ENCODE measurements at places on chromosomes 16 and 17.

GRCh38 chr16:70610273-70611223, 35.8 kb upstream of the IL34 start:
- DNase-seq: no peak

DNA sequence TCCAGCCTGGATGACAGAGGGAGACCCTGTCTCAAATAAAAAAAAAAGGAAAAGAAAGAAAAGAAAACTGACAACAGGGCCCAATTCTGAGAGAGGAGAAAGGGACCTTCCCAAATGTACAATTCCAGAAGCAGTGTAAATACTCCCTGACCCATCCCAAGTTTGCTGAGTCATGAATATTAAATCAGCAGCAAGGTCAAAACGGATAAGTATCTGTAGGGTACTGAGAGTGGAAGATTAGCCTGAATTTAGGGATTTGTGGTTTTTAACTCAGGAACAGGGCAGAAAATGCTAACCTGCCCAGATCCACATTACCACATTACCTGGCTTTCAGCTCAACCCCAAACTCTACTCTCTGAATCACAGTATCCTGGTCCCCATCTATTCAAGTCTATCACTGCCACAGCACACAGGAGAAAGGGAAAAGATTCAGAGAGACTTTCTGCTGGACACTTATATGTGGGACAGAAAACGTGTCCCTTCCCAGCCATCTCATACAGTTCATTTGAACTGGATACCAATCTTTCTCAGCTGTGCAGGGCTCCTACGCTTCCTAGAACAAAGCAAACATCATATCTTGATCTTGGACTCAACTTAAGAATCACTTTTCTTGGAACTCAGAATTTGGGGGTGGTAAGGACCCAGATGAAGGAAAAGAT, 2.9 kb downstream of the FXR2 start:
- no peak for DNase-seq

- DNase-seq: no peak
Observed at GRCh38 chr17:3635474-3636153, 436 bp downstream of the SHPK start.

- peak; percentile 76 for DNase-seq
Observed at GRCh38 chr17:43020789-43021740, 1.1 kb downstream of the VAT1 start.

DNA sequence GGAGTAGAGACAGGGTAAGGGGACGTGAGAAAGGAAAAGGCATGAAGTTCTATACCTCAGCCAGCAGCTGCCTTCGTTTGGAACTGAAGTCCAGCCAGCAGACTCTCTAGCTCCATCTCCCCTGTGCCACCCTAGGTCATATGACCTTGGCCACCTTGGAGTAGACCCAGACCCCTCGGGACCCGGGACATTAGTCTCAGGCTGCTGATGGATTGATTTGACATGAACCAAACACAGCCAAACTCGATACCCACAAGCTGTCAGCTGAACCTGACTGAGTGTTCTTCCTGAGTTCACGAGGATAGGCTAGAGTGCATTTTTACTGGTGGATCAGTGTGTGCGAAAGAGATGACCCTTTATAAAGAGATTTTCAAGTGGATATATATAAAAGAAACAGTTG, 68.5 kb downstream of the YPEL2 start:
- no peak for DNase-seq

DNA sequence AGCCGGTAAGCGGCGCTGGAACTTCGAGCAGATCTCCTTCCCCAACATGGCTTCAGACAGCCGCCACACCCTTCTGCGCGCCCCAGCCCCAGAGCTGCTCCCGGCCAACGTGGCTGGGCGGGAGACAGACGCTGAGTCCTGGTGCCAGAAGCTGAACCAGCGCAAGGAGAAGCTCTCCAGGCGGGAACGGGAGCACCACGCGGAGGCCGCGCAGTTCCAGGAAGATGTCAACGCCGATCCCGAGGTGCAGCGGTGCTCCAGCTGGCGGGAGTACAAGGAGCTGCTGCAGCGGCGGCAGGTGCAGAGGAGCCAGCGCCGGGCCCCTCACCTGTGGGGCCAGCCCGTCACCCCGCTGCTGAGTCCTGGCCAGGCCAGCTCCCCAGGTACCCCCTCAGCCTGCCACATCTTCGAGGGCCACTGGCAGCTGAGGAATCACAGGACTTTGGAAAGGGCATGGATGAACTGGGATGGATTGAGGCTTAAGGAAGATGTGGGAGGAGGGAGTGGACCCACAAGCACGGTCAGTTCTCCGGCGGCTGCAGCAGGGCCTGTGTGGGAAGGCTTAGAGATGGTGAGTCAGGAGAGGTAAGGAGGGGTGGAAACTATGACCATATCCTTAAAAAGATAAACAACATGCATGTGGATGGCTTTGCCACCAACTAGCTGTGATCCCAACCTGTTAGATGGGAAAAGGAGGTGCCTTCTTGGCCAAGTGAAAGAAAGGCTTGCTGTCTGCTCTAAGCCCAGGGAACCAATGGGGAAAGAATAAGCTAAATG, 3.4 kb upstream of the LLGL2 start:
- DNase-seq: no peak
